ENCODE measurements at places on chromosomes 11 and 22.
A peak's percentile ranks its signal among the peaks of the same experiment; 100 is the strongest.

- no peak for DNase-seq
These were observed 555.9 kb downstream of the INSC start for GRCh38 chr11:15670520-15671070.

DNA sequence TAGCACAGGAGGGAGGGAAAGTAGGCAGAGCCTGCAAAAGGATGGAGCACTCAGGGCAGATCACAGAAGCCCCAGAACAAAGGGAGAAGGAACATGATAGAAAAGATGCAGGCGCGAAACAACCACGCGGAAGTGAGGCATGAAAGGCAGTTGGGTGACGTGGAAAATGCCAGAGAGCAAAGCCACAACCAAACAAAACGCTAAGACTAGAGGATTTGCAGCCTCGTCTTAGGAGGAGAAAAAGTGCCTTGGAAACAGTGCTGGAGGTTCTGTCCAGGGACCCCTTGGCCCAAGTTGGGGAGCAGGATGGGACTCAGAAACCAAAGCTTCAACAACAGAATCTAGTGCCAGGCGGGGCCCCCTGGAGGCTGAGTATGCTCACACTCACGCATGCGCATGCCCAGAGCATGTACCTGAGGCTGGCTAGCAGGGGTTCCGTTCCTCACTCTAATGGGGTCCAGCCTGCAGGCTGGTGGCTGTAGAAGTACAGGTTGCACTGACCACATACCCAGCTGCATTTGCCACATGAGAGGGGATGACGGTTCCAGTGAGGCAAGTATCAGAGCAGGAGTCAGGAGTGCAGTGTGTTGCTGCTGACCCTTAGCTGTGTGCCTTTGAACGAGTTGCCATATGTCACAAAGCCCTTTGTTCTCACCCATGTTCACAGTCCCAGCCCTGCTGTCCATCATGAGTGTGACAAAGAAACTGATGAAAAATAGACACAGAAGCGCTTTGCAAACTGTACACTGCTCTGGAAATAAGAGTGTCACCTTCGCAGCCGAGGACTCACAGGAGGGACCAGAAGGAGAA is 568.6 kb upstream of the CADM1 start:
- no peak for DNase-seq

GRCh38 chr22:37290737-37291136 is 8.4 kb downstream of the CYTH4 start:
- no peak for DNase-seq

- no peak for DNase-seq
These were observed 100.5 kb downstream of the DSCAML1 start for GRCh38 chr11:117696540-117696939.

DNA sequence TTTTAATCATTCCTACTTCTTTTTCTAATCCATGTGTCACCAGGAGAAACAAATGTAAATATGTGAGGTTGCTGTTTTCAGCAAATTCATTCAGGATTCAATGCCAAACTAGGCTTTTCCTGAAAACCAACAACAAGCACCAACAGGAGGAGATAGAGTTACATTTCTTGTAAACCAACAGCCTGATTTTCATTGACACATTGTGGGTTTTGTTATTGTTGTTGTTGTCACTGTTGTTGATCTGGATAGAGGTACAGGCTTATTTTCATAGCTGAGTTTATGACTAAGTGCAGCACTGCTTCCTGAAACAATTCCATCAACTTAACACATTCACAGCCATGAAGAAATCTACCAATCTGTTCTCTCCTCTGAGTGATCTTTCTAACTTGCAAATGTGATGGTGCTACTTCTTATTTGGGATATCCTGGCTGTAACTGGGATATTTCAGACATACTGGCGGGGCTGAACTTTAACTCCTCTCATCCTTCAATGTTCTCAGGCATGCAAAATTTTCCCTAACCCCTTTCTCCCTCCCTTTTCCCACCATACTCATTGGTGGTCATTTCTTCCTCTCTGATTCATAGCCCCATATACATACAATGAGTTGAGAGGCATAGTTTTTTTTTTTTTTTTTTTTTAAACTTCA is 65.5 kb downstream of the ME3 start:
- DNase-seq = peak; percentile 31

GRCh38 chr11:64011371-64011770 is 24.4 kb upstream of the FLRT1 start:
- no peak for DNase-seq

- DNase-seq = no peak
These were observed 69.4 kb upstream of the CLMP start for GRCh38 chr11:123264431-123264780.

DNA sequence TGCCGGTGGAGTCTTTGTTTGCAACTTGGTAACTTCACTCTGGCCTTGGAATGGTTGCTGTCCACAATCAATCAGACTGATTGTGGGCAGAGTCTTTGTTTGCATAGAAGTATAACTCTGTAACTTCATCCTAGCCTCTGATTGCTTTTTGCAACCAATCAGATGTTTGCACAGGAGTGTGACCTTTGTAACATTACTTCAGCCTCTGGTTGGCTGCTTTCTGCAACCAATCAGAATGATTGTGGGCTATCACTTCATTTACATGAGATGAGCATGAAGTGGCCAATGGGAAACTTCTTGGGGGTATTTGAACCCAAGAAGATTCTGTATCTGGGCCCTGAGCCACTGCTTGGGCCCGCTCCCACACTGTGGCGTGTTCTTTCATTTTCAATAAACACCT is 79.6 kb upstream of the CLDN5 start:
- DNase-seq = no peak

DNA sequence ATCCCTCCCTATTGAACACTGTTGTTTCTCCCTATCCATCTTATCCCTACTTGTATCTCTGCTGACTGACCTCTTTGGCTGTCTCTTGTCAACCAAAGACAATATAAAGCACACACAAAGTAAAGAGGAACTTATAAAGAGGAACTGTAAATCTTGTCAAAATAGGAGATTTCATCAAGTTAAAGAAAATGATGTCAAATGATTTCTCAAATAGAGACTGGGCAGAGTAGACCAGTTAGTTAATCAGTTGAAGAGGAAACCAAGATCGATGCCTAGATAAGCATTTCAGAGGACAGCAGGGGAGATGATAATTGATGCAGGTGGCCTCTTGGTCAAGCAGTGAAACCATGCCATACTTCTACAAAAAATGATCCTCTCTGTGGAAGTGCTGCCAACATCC is 22.7 kb downstream of the KCNQ1OT1 start:
- no peak for DNase-seq

DNA sequence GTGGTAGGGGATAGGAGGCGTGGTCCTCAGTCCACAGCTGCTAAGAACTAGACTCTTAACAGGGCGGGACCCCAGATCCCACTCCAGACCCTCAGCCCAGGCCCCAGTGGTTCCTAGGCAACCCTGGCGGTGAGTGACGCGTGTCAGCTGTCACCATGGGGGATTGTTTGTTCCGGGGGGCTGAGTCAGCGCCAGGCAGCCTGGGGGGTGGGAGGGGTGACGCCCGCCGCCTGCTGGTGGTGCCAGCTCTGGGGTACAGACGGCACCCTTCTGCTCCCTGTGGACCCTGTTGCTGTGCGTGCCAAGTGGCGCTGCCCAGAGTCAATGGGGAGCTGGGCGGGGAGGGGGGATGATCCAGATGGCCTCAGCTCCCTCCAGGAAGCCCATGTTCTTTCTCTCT is 2.5 kb downstream of the CNIH2 start:
- no peak for DNase-seq

DNA sequence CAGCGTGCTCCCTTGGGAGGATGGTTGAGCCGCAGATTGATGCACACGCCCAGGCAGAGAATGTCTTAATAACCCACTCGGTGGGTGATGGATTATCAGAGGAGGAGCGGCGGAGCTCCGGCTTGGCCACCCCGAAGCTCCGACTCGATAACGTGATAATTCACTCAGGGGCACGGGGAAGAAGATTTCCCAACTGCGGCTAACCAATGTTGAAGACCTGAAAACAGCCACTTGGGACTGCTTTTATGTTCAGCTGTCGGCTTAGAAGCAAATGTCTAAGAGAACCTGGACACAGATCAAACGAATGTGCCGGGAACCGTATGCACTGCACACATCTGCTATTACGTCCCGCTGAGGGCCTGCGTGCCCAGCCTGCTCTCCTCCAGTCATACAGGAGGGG is 206.8 kb upstream of the CADM1 start:
- DNase-seq = no peak

DNA sequence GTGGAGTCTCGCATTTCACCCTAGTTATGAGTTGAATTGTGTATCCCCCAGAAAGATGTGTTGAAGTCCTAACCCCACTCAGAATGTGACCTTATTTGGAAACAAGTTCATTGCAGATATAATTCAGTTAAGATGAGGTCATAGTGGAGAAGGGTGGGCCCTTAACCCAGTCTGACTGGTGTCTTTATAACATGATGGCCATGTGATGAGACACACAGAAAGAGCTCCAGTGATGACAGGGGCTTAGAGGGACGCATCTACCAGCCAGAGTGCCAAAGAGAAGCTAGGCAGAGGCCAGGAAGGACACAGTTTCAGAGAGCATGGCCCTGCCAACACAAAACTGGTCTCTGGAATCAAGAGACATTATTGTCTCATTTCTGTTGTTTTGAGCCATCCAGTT is 50.3 kb downstream of the LARGE1 start:
- no peak for DNase-seq

Measured in H4 (cell line).